ENCODE measurements at places on chromosomes 13 and 19. TPM values are rescaled to one million over a fixed set of nuclear protein-coding genes. Genes with fewer than 3 reads are reported as not detected.

The JAK3 gene
- total RNA-seq = 7.9 TPM

DNA sequence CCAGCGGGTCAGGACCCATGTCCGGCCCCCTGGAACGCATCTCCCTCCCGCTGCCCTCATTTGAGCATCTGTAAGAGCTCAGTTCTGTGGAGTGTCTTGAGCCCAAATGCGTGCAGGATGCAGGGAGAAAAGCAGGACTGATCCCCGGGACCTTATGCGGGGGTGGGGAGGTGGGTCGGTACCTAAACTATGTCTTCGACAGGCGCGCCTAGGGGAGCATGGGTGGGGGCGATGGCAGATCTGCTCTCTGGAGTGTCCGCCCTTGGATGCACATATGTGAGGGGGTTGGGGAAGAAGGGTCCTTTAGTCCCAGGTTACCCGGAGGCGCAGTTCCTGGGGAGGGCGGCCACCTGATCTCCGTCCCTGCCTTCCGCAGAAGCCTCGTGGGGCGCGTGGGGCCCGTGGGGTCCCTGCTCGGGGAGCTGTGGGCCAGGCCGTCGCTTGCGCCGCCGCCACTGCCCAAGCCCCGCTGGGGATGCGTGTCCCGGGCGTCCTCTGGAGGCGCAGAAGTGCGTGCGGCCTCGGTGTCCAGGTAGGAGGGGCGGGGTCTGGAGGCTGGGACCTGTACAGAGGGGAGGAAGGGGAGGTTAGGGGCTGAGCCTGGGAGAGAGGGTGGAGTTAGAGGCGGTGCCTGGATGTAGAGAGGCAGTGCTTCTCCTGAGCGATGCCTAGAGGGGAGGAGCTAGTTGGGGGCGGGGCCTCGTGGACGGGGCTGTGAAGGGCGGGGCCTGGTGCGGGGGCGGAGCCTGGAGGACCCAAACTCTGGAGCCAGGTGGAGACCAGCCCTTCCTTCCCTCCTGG is 2.9 kb downstream of the CILP2 start:
- peaks cover 33% of the 10 kb centered on the region for H3K27me3 ChIP-seq
- no peak overlapping the region for H3K4me3 ChIP-seq
- peaks cover 16% of the 10 kb centered on the region for H3K4me1 ChIP-seq

The TJP3 gene
- 33.8 TPM for total RNA-seq

The ZNF497 gene
- 1.2 TPM for total RNA-seq

The CCL25 gene
- total RNA-seq = not detected

The IRGC gene
- not detected for total RNA-seq

- H3K36me3 ChIP-seq = no peaks in the 10 kb centered on the region
- DNase-seq = no peak
- no peak overlapping the region for H3K27ac ChIP-seq
- H3K4me3 ChIP-seq = no peak overlapping the region
Measured at GRCh38 chr19:43799502-43800142, 2.6 kb downstream of the LYPD5 start.

GRCh38 chr13:104025303-104025702 is 959.1 kb upstream of the SLC10A2 start:
- H3K36me3 ChIP-seq = no peaks in the 10 kb centered on the region
- no peaks in the 10 kb centered on the region for H3K4me1 ChIP-seq
- DNase-seq = no peak
- no peaks in the 10 kb centered on the region for H3K27me3 ChIP-seq
- no peak overlapping the region for H3K4me3 ChIP-seq

The PODNL1 gene
- total RNA-seq = 1.3 TPM

The SYT3 gene
- total RNA-seq = 1.5 TPM

The CRLF1 gene
- 44.7 TPM for total RNA-seq
